ENCODE measurements at places on chromosomes 1 and 21. TPM values are rescaled to one million over a fixed set of nuclear protein-coding genes. Genes with fewer than 3 reads are reported as not detected.

GRCh38 chr21:25934771-25935224, 200.0 kb downstream of the GABPA start:
- DNase-seq: peak; percentile 31
- H3K4me3 ChIP-seq: no peak overlapping the region
- no peaks in the 10 kb centered on the region for H3K27me3 ChIP-seq
- H3K4me1 ChIP-seq: peaks cover 11% of the 10 kb centered on the region
- H3K36me3 ChIP-seq: no peaks in the 10 kb centered on the region

GRCh38 chr1:11494771-11495170, 15.8 kb downstream of the DISP3 start:
- H3K27me3 ChIP-seq: peaks cover 3% of the 10 kb centered on the region
- no peak for DNase-seq
- no peak overlapping the region for H3K27ac ChIP-seq

Gene CCDC181
- total RNA-seq: not detected

DNA sequence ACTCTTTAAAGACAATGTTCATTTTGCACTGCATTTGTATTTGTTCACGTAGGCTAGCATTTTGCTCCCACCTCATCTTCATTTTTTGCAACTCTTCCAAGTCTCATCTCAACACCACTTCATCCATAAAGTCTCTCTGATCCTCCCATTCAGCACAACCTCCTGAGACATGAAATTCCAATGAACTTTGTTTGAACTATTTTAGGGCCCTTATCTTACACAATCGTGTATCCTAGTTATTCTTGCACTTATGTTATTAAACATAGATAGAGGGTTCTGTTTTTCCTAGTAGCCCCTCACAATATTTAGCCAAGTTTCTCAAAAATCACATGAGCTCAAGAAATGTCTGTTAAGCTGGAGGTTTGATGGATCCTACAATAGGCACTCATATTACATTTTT, 500.5 kb upstream of the ADAMTS5 start:
- DNase-seq: no peak
- no peaks in the 10 kb centered on the region for H3K4me1 ChIP-seq
- H3K27ac ChIP-seq: no peak overlapping the region
- H3K4me3 ChIP-seq: no peak overlapping the region
- H3K27me3 ChIP-seq: no peaks in the 10 kb centered on the region

Gene TYW3
- 15.0 TPM for total RNA-seq

Gene S100A6
- total RNA-seq: 425 TPM

All from activated CD8-positive, alpha-beta T cell treated with anti-CD3 and anti-CD28 coated beads, Interleukin-2, amount 10 ng/mL, durations not matched to agents 7 days and 5 days (primary cell).